ENCODE measurements at places on chromosomes 4 and X.

DNA sequence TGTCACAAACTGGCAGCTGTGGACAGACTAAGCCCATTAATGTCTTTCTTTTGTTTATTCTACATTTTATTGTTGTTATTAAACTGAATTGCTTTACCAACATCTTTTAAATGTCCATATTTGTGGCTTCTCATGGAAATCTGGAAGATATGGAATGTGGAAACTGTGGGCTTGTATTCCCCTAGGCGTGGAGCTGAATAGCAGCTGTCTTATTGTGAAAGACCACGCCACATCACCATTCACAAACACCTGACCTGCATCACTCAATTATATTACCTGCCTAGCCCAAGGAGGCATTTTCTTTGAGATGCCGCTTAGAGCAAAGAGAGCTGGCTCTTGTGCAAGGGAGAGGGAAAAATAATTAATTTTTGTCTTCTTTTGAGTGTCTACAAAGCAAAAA, 96.9 kb upstream of the GPRIN3 start:
- DNase-seq, result no peak

DNA sequence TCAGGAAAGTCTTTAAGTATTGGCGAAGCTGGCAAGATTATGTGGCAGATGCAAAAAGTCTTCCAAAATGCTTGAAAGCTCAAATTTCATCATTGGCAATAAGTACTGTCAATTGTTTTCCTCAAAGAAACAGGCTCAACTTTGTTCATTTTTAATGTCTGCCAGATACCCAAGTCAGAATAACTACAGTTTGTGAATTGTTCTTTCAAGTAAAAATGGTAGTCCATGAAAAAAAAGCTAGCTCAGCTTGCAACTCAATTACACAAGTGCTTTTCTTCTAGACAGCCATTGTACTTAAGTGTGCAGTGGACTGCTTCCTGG, 70.5 kb downstream of the AFF1 start:
- DNase-seq, result no peak

DNA sequence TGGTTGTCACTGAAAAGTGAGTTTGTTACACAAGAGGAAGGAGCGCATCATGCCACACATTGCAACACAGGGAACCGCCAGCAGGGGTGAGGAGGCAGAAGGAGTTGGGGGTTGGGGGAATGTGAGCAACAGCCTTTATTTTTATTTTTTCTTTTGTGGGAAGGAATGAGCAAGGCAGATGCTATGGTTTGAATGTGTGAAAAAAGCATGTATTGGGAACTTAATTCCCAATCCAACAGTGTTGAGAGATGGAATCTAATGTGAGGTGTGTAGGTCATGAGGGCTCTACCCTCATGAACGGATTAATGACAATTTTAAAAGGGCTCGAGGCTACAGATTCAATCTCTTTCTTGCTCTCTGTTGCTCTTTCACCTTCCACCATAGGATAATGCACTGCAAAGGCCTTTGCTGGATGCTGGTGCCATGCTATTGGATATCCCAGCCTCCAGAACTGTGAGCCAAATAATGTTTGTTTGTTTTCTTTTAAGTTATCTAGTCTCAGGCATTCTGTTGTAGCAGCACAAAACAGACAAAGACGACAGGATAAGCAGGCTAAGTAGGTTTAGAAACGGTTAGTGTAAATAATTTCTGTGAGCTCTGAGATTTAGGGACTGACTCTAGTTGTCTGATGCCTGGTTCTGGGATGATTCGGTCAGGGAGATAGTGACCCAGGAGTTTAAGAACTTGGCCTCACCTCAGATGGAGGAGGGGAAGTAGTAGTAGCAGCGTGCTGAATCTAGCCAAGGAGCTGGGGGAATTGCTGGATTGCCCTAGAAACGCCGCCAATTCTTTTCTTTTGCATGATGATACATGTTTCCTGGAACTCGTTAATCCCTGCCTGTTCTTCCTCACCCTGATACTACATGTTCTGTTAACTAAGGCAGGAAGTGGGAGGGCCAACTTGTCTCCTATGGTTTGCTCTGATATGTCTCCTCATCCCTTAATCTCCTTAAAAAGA, 156.6 kb upstream of the CTSO start:
- DNase-seq, result peak; percentile 70

DNA sequence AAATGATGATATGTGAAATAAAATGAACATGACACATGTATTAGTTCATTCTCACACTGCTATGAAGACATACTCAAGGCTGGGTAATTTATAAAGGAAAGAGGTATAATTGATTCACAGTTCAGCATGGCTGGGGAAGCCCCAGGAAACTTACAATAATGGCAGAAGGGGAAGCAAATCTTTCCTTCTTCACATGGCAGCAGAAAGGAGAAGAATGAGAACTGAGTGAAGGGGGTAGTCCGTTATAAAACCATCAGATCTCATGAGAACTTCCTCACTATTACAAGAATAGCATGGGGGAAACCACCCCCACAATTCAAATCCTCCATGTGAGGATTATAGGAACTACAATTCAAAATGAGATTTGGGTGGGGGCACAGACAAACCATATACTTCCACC, 243.9 kb upstream of the GYPA start:
- no peak for DNase-seq

GRCh38 chr4:48340276-48340964, 909 bp upstream of the SLAIN2 start:
- DNase-seq, result no peak

DNA sequence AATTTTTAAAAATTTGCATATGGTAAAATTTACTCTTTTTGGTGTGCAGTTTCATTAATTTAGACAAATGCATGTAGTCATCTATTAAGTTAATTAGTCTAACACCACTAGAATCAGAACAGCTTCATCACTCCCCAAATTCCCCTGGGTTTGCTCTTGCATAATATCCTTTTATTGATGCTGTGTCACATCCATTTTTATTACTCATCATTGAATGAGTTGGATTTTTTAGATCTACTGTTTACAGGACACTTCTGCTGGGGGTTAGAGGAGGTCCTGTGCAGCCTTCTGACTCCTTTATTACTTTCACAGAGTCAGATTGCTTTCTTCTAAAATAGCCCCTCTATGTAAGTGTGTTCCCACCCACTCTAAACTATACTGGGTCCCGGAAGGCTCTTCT, 65.9 kb downstream of the MTHFD2L start:
- DNase-seq, result no peak

DNA sequence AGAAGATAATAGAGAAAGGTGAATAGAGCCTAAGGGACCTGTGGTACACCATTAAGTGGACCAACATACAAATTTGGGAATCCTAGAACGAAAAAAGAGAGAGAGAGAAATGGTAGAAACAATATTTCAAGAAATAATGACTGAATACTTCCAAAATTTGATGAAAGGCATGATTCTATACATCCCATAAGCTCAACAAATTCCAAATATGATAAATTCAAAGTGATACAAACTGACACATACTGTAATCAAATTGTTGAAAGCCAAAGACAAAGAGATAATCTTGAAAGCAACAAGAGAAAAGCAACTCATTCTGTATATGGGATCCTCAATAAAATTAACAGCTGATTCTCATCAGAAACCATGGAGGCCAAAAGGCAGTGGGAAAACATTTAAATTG, 20.6 kb upstream of the ZC4H2 start:
- DNase-seq, result no peak

DNA sequence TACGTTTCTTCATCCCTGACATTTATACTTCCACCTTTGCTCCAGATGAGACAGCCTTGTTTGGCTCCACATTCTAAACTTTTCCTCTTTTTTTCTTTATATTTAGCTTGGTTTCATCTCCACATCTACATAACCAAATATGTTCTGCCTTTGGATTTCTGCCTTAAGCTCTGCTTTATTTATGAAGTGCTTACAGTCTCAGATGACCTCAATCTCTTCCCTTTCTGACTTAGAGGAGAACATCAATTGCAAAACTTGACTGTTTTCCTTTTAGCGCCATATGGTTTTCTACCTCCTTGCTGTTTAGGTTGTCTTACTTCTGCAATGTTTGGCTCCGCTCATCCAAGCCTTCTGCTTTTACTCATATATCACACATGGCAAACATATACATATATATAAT, 7.5 kb downstream of the ASB5 start:
- DNase-seq, result no peak

GRCh38 chr4:66197451-66197850, 527.2 kb upstream of the EPHA5 start:
- DNase-seq, result peak; percentile 47

- no peak for DNase-seq
Observed at GRCh38 chrX:7215842-7216241, 67.9 kb upstream of the PUDP start.

DNA sequence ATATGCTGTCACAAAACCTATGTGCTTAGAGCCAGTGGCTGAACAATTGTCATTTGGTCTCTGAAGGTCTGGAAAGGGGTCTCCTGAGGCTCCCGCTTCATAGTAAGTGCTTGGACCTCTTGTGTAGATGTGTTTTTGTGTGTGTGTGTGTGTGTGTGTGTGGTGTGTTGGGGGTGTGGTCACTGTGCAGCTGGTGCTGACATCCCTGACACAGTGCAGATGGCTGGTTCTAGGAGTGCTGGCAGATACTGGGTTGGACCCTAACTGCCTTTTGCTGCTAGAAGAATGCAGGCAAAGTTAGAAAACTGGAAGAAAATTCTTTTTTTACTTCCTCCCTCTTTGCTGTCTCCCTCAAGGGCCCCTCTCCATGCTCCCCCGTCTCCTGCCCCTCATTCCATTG, 1872.6 kb downstream of the ARAP2 start:
- DNase-seq, result no peak

DNA sequence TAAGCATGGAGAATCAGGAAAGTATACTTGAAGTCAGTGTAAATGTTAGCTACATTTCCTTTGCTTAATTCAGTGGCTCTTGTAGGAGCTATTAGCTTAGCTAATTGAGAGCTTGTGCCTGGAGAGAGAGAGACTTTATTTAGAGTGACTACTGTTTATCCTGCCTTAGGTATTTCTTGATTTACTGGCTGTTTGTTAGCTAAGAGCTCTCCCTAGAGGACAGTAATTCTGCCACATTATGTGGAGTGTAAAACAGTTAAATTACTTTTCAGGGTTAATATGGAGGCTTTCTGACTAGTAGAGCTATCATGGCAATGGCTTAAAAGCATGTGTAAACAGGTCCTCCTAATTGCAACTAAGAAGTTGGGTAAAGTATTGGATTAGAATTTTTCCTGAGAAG, 306.5 kb upstream of the TECRL start:
- DNase-seq, result no peak

DNA sequence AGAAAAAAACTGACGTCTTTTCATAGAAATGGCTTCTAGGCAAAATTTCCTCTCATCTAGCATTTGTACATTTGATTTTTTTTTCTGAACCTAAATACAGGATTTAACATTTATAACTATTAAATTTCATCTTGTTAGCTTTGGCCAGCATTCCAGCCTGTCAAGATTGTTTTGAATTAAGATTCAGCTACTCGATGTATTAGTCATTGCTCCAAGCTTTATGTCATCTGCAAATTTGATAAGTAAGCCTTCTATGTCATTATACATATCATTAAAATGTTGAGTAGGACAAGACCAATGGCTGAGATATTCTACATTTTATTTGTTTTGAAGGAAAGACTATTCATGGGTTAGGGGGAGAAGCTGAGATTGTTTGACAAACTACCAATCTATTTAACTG, 46.7 kb downstream of the DDX53 start:
- no peak for DNase-seq

GRCh38 chr4:157172011-157172410, 48.5 kb upstream of the GRIA2 start:
- DNase-seq, result no peak

- no peak for DNase-seq
Observed at GRCh38 chr4:181679754-181680153, 563.4 kb upstream of the TENM3 start.

DNA sequence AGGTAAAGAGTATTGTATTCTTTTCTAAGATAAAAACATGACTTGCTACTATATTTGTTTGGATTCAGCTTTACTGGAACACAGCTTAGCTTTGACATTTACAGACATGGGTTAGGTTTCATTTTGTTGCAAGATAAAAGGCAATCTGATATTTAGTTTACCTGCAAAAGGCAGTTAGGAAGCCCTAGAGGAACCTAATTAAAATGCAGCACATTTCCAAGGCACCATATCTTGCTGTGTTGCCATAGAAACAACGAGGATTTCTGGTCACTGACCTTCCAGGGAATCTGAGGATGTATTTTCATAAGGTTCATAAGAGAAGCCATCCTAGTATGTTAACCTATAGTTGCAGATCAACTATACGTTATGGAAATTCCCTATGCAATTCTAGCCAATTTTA, 116.0 kb downstream of the SNCA start:
- no peak for DNase-seq

DNA sequence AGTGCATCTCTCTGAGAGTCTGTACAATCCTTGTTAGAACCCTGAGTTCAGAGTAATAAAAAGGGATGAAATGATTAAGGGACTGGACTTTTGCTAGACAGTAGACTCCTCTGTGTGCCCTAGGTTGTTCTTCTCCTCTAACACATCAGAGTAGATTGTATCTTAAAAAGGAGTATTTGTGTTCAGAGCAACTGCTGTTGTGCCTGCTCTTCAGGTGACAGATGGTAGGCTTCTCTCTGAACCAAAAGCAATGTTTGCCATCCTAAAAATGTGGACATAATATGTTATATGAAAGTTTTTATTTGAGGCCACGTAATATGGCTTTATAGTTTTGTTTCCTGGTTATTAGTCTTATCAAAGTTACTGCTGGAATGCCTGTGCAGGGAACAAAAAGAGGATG, 588.6 kb upstream of the FAT1 start:
- DNase-seq, result no peak

DNA sequence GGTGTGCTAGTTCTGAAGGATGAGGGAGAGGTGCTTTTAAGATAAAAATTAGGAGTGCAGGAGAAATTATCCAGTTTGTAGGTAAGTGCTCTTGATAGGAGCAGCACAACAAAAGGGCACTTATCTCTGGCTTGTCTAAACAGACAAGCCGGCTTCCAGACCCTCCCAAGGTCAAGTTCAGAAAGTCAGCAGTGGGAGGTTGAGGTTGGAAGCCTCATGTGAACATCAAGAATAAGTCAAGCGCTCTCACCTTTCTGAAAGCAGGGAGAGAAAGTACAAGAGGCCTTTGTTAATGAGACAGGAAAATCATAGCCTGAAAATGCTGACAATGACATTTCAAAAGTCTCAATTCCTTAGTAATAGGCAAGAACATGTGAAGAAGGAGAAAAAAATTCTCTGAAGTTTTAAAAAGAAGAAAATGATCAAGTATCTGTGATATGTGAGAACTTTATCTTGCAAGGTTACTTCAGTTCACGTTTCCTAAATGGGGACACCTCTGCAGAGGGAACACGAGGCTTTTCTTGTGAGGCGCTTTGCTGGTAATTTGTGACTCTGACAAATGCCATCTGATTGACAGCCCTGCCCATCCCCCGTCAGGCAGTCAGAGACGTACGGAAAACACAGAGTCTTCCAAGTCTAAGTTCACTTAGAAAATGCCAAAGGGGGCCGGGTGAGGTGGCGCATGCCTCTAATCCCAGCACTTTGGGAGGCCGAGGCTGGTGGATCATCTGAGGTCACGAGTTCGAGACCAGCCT, 62.2 kb downstream of the TIGD2 start:
- DNase-seq, result peak; percentile 15

GRCh38 chr4:169024762-169025161, 14.7 kb upstream of the CBR4 start:
- DNase-seq, result peak; percentile 37

GRCh38 chrX:19063030-19063429, 59.2 kb downstream of the ADGRG2 start:
- DNase-seq, result no peak

GRCh38 chrX:55014897-55015299, 14.7 kb downstream of the APEX2 start:
- no peak for DNase-seq
